ENCODE measurements at places on chromosomes 1 and 21.

DNA sequence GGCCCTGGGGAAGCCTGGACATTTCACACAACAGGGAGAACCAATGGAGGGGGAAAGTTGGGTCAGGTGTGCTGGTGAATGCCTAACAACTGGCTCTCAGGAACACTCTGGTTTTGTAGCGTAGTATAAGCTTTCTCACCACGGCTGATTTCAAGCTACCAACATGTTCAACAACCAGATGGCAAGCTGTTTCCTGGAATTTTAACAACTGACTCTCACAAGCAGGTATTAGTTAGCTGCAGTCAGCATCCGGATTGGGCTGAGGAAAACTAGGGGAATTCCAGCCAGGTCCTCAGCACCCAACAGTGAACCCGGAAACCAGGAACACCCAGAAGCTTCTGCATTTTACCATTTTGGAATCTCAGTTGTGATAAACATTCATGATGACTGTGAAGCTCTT, 162.3 kb upstream of the CAMK1G start:
- DNase-seq = no peak

DNA sequence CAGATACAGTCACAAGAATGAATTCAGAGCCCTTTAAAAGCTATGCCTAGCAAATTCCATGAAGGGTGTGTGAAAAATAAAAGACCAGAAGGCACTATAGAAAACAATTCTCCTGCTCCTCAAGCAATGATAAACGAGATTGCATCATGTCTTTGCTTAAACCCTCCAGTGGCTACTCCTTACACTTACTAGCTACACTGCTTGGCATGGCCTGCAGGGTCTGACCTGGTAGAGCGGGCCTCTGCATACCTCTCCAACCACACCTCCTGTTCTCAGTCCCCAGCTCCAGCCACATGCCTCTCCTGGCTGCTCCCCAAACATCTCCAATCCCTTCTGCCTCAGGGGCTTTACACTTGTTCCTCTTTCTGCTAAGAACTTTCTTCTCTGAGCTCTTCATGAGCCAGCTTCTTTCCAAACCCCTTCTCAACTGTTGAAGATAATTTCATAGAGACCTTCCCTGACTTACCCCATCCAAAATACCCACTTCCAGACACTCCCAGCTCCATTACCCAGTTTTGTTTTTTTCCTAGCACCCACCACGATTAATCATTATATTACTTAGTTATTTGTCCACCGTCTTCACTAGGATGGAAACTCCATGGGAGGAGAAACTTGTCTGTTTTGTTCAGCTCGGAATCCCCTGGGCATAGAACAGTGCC, 11.2 kb upstream of the CREG1 start:
- peak; percentile 11 for DNase-seq

DNA sequence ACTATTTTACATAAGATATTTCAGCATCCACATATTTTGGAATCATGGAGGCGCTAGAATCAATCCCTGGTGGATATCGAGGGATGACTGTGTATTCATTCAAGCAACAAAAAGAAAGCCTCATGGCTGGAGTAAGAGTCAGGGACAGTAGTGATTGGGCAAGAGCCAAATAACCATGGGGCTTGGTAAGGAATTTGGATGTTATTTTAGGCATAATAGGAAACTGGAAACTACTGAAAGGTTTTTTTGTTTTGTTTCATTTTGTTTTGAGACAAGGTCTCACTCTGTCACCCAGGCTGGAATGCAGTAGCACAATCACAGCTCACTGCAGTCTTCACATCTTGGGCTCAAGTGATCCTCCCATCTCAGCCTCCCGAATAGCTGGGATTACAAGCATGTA, 33.8 kb upstream of the EYA3 start:
- no peak for DNase-seq

GRCh38 chr1:48001696-48002095, 4.5 kb upstream of the TRABD2B start:
- DNase-seq = no peak

- no peak for DNase-seq
Observed at GRCh38 chr1:228018961-228019721, 12.3 kb downstream of the WNT3A start.

- DNase-seq = no peak
Observed at GRCh38 chr1:167452483-167452882, 65.8 kb downstream of the CD247 start.

GRCh38 chr1:4346131-4346530, 308.3 kb upstream of the AJAP1 start:
- DNase-seq = no peak

DNA sequence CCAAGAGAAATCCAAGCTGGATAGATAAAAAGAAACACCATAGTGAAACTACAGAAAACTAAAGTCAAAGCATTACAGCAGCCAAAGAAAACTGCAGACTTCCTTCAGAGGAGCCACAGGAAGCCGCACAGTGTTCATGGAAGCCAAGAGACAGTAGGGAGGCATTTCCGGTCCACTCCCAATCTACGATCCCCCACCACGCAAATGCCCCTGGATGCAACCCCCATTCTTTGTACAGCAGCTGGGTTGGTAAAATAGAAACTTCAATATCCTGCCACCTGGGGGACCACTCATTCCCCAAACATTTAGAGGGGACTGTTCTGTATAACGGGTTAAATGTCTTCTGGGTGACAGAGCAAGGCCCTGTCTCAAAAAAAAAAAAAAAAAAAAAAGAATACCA, 43.9 kb upstream of the TSPEAR start:
- DNase-seq = no peak

DNA sequence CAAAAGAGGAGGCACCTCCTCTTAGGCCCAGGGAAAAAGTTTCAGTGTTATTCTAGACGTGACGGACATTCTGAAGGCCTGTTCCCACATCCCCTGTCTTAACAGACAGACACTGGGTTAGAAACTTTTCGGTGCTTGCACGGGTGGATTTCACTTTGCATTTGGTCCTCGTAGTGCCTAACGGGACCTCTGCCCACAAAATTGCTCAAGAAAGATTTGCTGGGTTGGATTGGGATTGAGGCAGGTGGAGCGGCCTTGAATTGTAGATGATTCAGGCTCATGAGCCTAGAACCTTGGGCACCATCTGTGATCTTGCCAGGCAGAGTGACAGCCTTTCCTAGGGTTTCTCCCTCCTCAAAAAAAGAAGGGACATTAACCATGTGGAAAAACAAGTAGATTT, 2.8 kb downstream of the PLA2G5 start:
- no peak for DNase-seq

DNA sequence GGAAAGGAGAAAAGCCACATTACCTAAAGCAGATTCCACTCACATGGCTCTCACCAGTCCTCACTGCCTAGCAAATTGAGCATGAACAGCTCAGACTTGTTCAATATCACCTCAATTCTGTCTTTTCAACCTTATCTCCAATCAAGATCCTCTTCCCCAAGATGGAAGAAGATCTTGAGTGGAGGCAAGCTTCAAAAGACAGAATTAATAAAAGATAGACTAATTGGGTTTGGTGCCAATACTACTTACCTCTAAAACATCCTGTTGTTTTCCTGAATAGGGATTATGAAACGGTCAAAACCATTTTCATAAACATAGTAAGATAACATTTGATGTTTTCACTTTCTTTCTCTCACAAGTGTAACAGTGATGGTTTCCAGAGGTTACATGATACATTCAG, 349.2 kb upstream of the PLD5 start:
- no peak for DNase-seq

- DNase-seq = no peak
Observed at GRCh38 chr1:39623053-39623452, 16.4 kb downstream of the HEYL start.

DNA sequence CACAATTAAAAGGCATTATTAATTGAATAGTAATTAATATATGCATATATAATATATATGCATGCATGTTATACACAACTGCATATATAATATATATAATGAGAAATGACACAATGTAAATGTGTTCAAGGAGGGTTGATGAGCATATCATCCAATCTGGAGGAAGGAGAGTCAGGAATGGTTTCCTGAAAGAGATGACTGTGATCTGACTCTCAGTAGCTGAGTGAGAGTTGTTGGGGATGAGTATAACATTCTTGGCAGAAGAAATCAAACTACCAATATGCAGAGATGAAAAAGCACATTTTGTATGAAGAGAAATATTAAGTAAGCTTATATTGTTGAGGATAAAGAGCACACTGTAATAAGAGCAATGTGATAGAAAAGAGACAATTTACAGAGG, 37.3 kb downstream of the F13B start:
- DNase-seq = no peak

- DNase-seq = no peak
Observed at GRCh38 chr1:77313491-77313890, 31.7 kb downstream of the AK5 start.

DNA sequence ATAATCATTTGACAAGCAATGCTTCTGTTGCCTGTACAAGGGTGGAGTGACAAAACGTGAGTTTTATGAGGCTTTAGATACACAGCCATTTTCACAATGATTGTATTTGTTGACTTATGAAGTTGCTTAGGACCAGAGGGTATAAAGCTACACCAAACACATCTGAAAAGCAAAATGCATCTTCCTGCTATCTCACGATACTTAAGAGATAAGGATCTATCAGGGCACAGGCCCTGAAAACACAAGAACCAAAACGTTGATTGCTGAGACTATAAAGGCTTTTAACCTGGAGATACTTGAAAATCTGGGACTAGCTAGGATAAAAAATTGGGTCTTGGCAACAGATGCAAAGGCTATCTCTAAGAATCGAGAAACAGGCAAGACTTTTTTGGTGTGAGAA, 115.7 kb downstream of the SLC5A9 start:
- peak; percentile 57 for DNase-seq

DNA sequence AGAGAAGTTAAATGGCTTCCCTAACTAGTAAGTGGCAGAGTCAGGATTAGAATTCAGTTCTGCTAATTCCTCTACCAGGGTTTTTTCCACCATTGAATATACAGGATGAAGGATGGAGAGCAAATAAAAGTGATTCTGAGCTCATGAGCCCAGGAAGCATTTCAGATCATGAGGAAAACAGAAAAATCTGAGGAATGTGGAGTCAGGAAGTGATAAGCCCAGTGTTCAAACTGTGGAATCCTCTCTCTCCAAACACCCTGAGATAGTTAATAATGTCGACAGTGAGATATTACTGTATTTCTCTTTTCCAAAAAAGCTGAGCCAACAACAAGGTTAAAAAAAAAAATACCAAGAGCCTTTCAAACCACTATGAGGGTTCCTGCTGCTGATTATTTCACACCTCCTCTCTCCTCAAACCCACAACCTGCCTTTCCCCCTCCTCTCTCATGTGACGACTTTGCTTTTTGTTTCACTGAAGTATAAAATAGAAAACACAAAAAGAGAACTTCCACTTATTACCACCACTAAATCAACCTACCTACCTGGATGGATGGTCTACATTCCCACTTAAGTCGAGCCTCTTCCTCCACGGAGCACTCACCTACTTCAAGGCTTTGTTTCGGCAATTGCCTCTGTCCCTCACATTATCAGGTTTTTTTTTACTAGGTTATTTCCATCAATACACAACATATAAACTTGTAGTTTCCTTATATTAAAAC, 8.9 kb downstream of the SLAMF1 start:
- DNase-seq = no peak

DNA sequence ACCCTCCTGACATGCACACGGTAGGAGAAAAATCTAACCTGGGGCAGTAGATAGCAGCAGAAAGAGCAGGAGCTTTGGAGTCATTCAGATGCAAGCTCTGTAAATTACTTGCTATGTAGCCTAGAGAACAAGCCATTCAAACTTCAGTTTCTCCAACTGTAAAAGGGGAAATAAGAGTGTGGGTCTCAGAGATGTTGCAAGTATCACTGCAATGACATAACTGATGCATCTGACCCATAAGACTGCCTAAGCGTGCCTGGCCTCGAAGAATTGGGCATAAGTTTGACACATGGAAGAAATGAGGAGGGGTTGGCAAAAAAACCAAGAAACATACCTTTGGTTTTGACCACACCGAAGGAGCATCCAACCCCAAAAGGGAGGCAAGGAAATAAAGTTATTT, 5.2 kb downstream of the AK2 start:
- no peak for DNase-seq

DNA sequence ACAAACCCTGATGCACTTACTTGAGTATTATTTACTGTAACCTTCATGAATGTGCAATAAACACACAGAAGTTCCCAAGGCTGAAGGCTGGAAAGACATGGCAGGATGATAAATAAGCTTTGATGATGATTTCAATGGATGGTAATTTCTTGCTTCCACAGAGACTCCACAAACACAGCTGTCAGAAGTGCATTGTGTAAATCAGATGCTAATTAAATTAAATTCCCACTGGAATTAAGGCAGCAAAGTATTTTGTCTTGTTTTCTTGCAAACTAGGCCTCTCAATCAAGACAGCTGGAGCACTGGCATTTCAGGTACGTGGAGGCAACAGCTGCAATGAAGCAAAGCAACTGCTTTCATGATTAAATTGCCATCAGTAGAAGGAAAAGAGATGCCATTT, 24.1 kb downstream of the FAM177B start:
- no peak for DNase-seq

DNA sequence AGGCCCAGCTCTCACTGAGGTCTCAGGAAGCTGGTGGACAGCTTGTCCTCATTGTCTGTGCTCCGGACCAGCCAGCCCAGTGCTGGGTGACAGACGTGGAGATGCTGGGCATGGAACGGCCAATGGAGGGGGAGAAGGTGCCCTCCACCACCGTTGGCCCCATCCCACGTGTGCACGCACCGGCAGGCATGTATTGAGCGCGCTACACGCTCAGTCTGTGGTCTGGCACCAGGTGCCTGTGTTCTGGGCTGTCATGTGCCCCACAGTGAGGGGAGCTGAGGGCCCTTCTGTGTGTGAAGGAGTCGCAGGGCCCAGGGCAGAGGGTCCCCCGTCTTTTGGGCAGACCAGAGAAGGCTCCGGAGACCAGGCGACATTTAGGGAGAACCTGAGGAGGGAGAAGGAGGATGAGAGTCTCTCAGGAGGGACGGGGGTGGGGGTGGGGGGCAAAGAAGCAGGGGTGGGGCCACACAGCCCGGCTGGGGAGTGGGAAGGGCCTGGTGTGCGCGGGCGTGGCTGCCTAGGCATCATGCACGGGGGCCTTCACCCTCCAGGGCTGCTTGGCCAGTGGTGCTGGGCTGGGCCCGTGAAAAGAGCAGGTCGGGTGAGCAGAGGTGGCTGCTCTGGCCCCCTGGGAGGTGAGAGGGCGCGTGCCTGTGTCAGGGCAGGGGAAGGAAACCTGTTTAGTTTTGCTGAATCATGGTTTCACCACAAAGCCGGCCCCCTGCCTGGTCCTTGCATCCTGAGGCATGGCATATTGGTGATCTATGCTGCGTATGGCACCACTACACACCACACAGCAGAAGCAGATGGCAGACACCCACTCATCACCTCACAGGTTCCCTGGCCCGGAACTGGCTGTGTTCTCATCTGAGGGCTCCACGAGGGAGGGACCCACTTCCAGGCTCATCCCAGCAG, 86.7 kb upstream of the TTC34 start:
- DNase-seq = no peak

DNA sequence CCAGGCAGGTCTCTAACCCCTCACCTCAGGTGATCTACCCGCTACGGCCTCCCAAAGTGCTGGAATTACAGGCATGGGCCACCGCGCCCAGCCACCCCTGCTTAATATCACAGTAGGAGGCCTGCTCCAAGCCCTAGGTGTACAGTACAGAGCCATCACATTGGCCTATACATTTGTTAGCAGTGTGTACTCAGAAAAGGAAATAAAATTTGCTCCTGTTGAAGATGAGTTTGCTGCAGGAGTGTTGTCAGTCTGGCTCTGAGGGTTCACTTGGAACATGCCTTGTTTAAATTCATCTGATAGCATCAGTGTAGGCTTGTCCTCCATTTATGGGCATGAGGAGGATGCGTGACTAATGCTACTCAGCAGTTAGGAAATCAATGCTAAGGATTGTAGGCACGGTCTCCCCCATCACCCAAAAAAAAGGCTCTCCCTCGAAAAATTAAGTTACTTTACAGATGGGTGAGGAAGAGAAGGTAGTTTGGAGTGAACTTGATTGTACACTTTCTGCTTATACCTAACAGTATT, 4.6 kb upstream of the ENAH start:
- no peak for DNase-seq

Measured in DMS79 (cell line).